ENCODE measurements at places on chromosomes 6 and 20. TPM values are rescaled to one million over a fixed set of nuclear protein-coding genes. Genes with fewer than 3 reads are reported as not detected.

DNA sequence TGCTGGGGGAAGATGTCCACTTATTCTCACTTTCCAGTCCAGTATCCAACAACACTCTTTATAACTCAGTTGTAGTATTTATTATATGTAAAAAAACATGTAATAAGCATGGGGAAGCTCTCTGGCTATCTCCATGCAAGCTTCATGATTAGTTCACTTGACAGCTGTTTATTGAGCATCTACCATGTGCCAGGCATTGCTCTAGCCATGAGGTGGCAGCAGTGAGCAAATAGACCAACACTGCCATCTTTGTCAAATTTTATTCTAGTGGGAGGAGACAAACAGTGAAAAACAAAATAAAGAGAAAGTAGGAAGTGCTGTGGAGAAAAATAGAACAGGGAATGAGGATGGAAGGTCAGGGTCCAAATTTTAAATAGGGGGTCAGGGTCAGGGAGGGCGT is 131.8 kb downstream of the CFAP61 start:
- no peaks in the 10 kb centered on the region for H3K36me3 ChIP-seq
- H3K27me3 ChIP-seq = no peaks in the 10 kb centered on the region
- no peak overlapping the region for H3K4me3 ChIP-seq
- no peak overlapping the region for H3K27ac ChIP-seq

DNA sequence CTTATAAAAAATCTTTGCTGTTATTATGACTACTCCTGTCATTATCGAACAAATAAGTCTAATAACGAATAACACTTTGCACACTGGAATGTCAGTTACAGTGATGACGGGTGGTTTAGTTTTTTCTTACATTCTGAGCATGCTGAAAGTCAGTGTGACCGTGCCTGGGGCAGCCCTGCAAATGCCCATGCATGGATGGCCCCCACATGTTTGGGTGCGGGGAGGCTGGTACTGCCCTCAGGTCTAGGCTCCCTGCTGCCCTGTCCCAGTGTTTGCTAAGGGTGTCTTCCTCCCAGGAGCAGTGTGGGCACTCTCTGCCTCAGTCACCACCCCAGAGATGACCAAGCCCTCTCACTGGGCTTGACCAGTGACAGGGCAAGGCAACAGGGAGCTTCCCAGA is 3.0 kb downstream of the CSTL1 start:
- peaks cover 7% of the 10 kb centered on the region for H3K4me1 ChIP-seq
- H3K4me3 ChIP-seq = no peak overlapping the region
- H3K27ac ChIP-seq = no peak overlapping the region
- no peaks in the 10 kb centered on the region for H3K27me3 ChIP-seq
- DNase-seq = no peak
- H3K36me3 ChIP-seq = no peaks in the 10 kb centered on the region

GRCh38 chr6:164749221-164750064 is 560.0 kb downstream of the C6orf118 start:
- DNase-seq = peak; percentile 94
- H3K27me3 ChIP-seq = no peaks in the 10 kb centered on the region
- no peak overlapping the region for H3K27ac ChIP-seq
- no peaks in the 10 kb centered on the region for H3K36me3 ChIP-seq
- H3K4me1 ChIP-seq = no peaks in the 10 kb centered on the region

DNA sequence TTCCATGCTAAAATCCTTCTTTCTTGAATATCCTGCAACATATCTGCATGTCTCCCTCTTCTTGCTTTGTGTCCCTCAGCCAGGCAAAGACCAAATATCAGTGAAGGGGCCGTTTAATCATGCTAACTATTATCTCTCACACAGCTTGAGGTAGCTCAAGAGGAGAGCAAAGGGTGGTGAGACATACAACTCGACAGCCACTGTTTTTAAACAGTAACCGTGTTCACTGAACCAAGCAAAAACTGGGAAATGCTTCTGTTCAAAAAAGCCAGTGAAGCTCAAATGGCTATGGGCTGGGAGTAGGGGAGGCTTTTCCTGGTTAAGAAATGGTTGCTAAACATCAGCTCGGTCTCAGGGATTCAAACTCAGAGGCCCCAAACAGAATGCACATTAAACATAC is 83.4 kb downstream of the MAP7 start:
- DNase-seq = no peak
- no peaks in the 10 kb centered on the region for H3K36me3 ChIP-seq
- H3K27ac ChIP-seq = no peak overlapping the region
- no peak overlapping the region for H3K4me3 ChIP-seq
- no peaks in the 10 kb centered on the region for H3K4me1 ChIP-seq

MAS1 gene
- total RNA-seq = not detected

DNA sequence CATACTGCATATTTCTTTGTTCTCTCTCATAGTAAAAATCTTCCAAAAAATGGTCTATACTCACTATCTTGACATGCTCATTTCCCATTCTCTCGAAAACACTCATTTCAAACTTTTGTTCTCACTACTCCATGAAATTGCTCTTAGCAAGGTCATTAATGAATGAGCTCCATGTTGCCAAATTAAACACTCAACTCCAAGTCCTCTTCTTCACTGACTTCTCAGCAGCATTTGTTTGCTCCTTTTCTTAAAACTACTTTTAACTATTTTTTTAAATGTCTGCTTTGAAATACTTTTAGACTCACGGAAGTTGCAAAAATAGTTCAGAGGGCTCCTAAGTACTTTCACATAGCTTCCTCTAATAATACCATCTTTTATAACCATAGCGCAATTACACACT is 274.0 kb upstream of the PREP start:
- no peak overlapping the region for H3K4me3 ChIP-seq
- no peaks in the 10 kb centered on the region for H3K36me3 ChIP-seq
- DNase-seq = no peak
- H3K27ac ChIP-seq = no peak overlapping the region
- H3K4me1 ChIP-seq = peaks cover 4% of the 10 kb centered on the region

CD93 gene
- total RNA-seq = under 0.01 TPM

CCN6 gene
- not detected for total RNA-seq

DNA sequence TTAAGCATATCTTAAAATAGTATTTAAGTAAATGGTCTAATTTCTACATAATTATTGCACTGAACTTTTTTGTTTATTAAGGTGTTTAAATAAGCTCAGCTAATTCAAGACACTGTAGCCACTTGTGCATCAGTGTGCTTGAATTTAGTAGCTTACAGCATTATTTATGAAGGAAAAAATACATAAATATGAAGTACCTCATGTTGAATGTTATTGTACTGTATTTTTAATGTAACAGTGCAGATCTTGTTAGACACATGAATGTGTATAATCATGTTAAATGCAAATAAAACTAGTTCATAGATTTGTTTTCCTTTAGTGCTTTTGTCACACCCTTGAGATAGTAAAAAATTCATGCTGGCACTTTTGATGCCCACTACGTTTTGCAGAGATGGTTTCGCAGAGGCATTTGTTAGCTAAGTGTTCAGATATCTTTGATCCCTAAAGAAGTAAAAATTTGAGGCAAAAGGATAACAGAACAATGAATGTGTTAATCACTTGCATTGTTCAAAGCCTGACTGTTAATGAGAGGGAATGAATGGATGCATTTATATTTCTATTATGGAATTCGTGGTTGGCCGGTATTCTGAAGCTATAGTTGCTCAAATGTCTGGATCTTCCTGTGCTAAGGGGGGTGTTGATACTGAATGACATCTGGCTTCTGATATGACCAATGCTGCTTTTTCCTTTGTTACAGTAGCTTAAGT is 8.8 kb downstream of the BTBD3 start:
- no peaks in the 10 kb centered on the region for H3K27me3 ChIP-seq
- H3K4me3 ChIP-seq = no peak overlapping the region
- no peak for DNase-seq
- H3K27ac ChIP-seq = no peak overlapping the region

DNA sequence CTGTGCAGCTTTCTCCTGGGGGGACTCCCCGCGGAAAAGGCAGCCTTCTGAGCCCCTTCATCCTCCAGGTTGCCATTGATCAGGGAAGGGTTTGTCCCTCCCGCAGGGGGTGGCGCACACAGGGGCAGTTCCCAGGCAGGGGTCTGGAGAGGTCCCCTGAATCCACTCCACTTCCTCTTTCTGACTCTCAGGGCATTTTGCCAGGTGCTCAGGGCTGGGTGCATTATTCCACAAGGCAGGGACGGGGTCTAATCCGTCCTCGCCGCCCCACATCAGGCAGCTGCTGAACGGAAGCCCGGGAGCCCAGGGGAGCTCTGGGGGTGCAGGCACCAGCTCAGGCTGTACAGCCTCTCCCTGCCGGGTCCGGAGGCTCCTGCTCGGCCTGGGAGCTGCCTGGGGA is 180.9 kb downstream of the TTLL2 start:
- no peak for DNase-seq
- no peak overlapping the region for H3K27ac ChIP-seq
- H3K36me3 ChIP-seq = no peaks in the 10 kb centered on the region
- H3K27me3 ChIP-seq = no peaks in the 10 kb centered on the region
- H3K4me3 ChIP-seq = no peak overlapping the region
- no peaks in the 10 kb centered on the region for H3K4me1 ChIP-seq

- H3K27me3 ChIP-seq = peaks cover 95% of the 10 kb centered on the region
- no peak for DNase-seq
- H3K36me3 ChIP-seq = no peaks in the 10 kb centered on the region
- H3K27ac ChIP-seq = no peak overlapping the region
- no peaks in the 10 kb centered on the region for H3K4me1 ChIP-seq
- no peak overlapping the region for H3K4me3 ChIP-seq
Measured at GRCh38 chr6:100453701-100454521, 10.8 kb downstream of the SIM1 start.

DNA sequence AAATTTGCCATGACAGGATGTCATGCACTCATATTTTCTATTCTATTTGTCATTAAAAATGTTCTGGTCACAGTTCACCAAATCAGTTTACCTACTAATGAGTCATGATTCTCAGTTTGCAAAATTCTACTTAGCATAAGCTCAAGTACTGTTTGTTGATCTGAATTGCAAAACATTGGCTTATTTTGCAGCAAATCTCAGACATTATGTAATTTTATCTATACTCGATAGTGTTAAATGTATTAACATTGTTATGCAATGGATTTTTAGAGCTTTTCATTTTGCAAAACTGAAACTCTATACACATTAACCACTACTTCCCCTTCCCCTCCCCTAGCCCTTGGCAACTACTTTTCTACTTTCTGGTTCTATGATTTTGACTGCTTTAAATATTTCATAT is 213.8 kb upstream of the ZFP64 start:
- no peaks in the 10 kb centered on the region for H3K4me1 ChIP-seq
- peak; percentile 16 for DNase-seq
- no peaks in the 10 kb centered on the region for H3K27me3 ChIP-seq
- no peak overlapping the region for H3K4me3 ChIP-seq
- no peaks in the 10 kb centered on the region for H3K36me3 ChIP-seq

CUTA gene
- 105 TPM for total RNA-seq
